ENCODE measurements at places on chromosomes 1 and 21.

- no peak overlapping the region for H3K27ac ChIP-seq
- H3K36me3 ChIP-seq: no peaks in the 10 kb centered on the region
- peaks cover 12% of the 10 kb centered on the region for H3K27me3 ChIP-seq
These were observed 29.8 kb upstream of the NFIA start for GRCh38 chr1:61052395-61053225.

- H3K27me3 ChIP-seq: peaks cover 2% of the 10 kb centered on the region
- no peak overlapping the region for H3K27ac ChIP-seq
- no peak overlapping the region for H3K4me3 ChIP-seq
- H3K36me3 ChIP-seq: no peaks in the 10 kb centered on the region
- H3K4me1 ChIP-seq: peaks cover 10% of the 10 kb centered on the region
- no peak for DNase-seq
These were observed 7.2 kb upstream of the GNG12 start for GRCh38 chr1:67840449-67840848.

- peak overlapping the region; percentile 42 for H3K27ac ChIP-seq
- no peak for DNase-seq
- H3K4me1 ChIP-seq: peaks cover 36% of the 10 kb centered on the region
- no peaks in the 10 kb centered on the region for H3K36me3 ChIP-seq
- peaks cover 13% of the 10 kb centered on the region for H3K27me3 ChIP-seq
These were observed 16.2 kb downstream of the TTC39A start for GRCh38 chr1:51313961-51314777.

DNA sequence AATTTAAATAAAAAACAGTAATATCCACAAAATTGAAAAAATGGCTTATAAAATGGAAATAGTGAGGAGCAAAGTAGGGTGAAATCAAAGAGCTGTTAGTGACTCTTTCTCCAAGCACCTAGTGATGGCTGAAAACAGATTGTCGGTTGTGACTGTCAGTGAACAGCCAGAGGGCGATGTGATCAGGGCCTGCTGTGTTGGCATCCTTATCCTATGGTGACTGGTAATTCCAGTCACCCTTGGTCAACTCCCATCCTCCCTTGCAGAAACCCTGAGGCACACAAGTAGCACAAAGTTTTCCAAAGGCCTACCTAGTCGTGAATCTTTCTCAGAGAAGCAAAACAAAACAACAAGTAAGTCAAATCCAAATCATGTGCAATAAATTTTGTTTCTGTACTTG, 599.8 kb upstream of the CXADR start:
- H3K36me3 ChIP-seq: no peaks in the 10 kb centered on the region
- H3K27ac ChIP-seq: no peak overlapping the region

GRCh38 chr1:68975212-68975933, 478.5 kb upstream of the DEPDC1 start:
- peak overlapping the region; percentile 32 for H3K27ac ChIP-seq
- H3K36me3 ChIP-seq: no peaks in the 10 kb centered on the region
- peaks cover 2% of the 10 kb centered on the region for H3K27me3 ChIP-seq

GRCh38 chr1:151058692-151059091, 730 bp downstream of the CDC42SE1 start:
- H3K4me1 ChIP-seq: peaks cover 62% of the 10 kb centered on the region
- H3K27ac ChIP-seq: peak overlapping the region; percentile 97

DNA sequence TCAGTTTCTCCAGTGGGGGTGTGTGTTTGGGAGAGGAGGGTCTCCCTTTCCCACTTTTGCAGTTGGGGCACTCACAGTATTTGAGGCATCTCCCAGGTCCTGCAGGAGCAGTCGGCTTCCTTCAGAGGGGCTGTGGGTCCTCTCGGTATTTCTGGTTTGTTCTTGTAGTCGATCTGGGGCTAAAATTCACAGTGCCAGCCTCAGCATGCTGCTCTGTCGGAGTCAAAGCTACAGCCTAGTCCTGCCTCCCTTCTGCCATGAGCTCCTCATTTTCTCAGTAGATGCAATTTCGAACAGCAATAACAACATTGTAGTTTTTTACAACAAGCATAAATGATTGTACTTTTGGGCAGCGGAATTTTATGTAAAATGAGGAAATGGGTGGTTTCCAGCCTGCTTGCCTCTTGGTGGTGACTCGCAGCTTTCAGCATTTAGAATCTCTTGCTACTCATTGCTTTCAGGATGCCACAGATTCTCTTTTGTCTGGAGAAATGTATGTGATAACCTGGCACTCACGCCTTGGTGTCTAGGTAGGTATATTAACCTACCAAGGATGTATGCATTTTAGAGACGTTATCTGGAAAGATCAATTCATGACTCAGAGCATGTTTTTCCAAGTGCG, 82.4 kb upstream of the C21orf91 start:
- H3K4me3 ChIP-seq: no peak overlapping the region
- no peak overlapping the region for H3K27ac ChIP-seq
- peaks cover 11% of the 10 kb centered on the region for H3K36me3 ChIP-seq
- no peak for DNase-seq
- no peaks in the 10 kb centered on the region for H3K4me1 ChIP-seq

Data from endothelial cell (in vitro differentiated cells).